ENCODE measurements at places on chromosomes 16 and 17.

DNA sequence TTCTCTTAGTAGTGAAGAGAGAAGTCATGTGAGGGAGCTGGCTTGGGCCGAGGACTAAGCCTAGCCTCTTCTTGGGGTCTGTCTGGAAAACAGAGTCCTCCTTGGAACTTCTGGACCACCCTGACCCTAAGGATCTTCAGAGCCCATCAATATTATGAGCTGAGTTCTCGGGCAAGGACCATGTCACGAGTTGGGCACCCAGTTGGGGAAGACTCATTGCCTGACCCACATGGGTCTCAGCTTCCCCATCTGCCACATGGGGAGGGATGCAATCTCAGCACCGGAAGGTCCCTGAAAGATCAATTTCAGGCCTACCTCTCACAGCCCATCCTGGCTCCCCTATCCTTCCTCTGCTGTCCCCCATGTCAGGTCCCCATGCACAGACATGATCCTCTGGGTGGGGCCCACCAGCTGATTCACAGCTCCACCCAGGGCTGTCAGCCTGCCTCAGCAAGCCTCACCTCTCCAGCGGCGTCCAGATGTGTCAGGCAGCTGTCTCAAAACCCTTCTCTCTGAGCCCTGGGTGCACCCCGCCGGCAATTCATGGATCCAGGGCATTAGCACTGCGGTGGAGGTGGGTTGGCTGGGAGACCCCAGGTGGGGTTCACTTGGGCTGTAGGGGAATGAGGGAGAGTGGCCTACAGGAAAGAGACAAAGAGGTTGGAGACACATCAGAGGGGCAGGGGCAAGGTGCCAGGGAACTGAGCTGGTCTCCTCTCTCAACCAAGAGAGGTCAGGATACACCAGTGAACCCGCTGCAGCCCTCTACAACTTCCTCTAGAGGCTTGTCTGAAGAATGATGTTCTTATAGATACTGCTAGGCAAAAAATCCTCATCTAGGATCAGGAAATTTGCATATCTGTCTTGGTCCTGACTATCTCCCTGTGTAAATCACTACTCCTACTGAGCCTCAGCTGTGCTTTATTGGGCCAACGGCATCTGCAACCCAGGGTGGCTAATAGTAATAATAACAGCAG, 1.8 kb downstream of the NLRP1 start:
- peak; percentile 24 for DNase-seq

GRCh38 chr16:7722761-7723160, 390.1 kb downstream of the RBFOX1 start:
- DNase-seq = no peak

GRCh38 chr16:8644211-8645140, 23.0 kb downstream of the METTL22 start:
- DNase-seq = peak; percentile 7

- no peak for DNase-seq
These were observed 18.7 kb downstream of the TMEM235 start for GRCh38 chr17:78249818-78250806.

DNA sequence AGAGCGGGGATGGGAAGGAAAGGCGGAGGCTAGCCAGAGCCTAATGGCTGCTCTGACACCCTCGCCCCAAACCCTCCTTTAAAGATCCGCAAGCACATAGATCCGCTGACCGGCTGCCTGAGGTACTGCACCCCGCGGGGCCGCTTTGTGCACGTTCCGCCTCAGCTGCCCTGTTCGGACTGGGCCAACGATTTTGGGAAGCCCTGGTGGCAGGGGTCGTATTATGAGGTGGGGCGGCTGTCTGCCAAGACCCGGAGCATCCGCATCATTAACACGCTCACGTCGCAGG, 663 bp downstream of the CYB5D1 start:
- no peak for DNase-seq

- no peak for DNase-seq
These were observed 62.1 kb upstream of the TNRC6A start for GRCh38 chr16:24667244-24667764.

GRCh38 chr17:57372156-57372555, 115.8 kb downstream of the MSI2 start:
- no peak for DNase-seq

- DNase-seq = no peak
These were observed 4.9 kb downstream of the PRCD start for GRCh38 chr17:76544546-76545365.

GRCh38 chr17:37713624-37714023, 31.2 kb downstream of the HNF1B start:
- DNase-seq = no peak

GRCh38 chr17:65627891-65628643, 66.6 kb upstream of the AXIN2 start:
- no peak for DNase-seq

GRCh38 chr17:43536236-43536992, 9.7 kb downstream of the ETV4 start:
- DNase-seq = no peak

GRCh38 chr16:12976496-12976895, 75.1 kb downstream of the SHISA9 start:
- no peak for DNase-seq

GRCh38 chr17:57215317-57215716, 41.0 kb upstream of the MSI2 start:
- DNase-seq = no peak

DNA sequence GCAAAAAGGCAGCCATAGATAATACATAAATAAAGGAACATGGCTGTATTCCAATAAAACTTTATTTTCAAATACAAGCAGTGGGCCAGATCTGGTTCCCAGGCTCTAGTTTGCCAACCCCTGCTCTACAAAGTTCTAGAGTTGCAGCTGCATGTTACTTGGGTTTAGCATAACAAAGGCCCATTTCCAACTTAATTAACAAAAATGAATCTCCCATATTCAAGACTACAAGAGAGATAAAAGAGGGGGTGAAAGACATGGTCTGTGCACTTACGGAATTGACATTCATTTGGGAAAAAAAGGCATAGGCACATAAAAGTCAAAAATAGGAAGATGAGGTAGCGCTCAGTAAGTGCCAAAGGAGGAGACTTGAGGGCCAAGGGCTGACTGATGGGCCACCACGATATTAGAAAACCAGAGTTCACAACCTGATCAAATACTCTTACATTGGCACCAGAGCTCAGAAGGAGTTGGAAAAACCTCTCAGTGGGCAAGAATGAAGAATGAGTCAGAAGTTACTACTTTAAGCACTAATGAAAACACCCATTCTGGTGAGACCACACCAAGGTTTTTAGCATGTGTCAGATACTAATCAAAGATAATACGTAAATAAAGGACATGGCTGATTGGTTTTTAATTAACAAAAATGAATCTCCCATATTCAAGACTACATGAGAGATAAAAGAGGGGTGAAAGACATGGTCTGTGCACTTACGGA, 164.0 kb downstream of the VPS53 start:
- DNase-seq = no peak

DNA sequence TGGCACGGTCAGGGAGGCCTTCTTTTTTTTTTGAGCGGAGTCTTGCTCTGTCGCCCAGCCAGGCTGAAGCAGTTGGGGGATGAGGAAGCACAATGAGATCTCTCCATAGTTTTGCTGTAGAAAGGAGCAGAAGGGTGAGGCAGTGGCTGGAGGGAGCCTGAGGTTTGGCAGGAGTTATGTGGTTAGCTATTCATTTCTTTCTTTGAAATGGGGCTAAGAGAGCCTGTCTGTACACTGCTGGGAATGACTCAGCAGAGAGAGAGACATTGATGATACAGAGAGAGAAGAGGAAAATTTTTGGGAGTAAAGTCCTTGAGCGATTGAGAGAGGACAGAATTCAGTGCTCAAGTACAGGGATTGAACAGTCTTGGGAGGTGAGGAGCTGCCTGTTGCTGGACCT, 22.1 kb downstream of the NOS2 start:
- DNase-seq = no peak

DNA sequence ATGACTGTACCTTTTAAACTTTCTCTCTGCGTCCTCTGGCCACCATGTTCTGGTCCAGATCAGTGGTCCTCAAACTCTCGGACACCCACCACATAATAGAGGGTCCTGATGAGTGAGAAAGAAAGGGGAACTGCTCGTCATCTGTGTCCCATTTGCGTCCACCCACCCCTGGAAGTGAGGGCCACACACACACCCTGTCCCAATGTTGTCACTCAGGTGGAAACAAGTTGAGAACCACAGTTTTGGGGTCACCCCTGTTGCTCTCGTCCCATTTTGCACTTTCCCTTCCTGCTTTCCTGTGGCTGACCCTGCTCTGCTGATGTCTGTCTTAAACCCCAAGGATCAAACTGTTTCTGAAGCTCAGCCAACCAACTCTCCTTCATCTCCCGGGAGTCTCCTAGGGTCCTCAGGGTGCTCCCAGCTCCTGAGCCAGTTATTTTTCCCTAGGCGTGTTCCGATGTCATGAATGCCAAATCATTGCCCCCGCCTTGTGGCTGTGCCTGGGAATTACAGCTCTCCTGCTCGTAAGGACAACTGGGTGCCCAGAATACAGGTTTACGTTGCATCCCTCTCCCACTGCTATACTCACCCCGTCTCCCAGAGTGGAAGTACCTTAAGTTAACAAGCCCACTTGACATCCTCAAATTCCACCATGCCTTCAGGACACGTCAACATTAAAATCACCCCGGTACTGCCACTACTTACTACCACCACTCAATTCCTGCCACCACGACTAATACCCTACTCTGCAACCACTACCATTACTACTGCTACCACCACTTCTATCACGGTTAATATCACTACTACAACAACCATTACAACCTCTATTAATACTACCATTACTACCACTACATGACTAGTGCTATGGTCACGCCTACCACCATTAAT, 26.0 kb upstream of the HNF1B start:
- DNase-seq = no peak

Data from CD4-positive, alpha-beta T cell (primary cell).